ENCODE measurements at places on chromosomes 6 and 20.

DNA sequence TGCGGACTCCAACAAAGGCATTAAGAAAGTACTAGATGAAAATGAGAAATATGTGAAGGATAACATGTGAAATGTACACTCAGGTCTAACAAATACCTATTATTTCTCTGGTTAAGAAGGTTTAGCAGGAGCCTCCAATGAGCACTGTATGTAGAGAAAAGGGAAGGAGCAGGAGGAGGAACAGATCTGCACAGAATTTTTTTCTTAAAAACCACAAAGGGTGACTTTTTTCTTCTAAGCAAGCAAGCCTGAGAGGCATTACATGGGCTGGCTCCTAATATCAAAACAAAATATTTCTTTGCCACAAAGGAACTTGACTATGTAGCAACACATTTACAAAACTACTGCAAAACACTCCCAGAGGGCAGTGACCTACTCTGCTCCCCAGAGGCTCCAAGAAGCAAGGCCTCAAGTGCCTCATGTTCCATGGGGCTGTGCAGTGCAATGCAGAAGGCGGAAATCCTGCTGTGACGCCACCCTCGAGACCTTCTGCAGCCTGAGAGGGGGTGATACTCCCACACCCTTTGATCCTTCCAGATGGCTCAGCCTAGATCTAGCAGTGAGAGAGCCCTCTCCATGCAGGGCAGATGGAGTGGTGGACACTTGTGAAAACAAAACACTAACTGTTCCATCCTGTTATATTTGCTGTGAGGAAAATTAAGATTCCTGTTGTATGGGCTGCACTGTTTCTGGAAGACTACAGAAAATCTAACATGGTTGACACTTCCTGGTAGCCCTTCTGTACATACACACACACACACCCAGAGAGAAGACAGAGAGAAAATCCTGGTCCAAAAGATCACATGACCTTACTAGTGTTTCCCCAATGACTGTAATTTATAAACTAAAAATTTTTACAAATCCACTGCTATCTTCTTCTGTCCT lies 36.0 kb upstream of the SMIM29 start:
- peak; percentile 85 for DNase-seq

GRCh38 chr20:31494131-31494530 lies 19.0 kb downstream of the REM1 start:
- DNase-seq: no peak

GRCh38 chr6:67102743-67103142 lies 1395.7 kb upstream of the EYS start:
- no peak for DNase-seq

DNA sequence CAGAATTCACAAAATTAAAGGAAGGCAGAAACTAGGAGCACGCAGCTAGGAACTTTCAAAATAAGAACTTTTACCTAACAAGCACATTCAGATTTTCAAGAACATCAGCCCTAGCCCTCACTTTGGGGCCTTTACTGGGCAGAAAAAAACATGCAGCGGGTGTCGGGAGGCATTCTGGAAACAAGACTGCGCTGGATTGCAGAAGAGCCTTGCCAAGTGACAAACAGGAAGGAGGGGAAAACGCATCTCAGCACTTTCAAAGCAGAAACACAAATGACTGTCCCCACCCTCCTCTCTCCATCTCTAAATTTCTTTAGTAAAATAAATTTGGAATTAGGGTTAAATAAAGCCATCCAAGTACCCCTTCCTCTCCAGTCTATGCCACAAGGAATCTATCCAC lies 74.6 kb upstream of the RREB1 start:
- DNase-seq: peak; percentile 21

DNA sequence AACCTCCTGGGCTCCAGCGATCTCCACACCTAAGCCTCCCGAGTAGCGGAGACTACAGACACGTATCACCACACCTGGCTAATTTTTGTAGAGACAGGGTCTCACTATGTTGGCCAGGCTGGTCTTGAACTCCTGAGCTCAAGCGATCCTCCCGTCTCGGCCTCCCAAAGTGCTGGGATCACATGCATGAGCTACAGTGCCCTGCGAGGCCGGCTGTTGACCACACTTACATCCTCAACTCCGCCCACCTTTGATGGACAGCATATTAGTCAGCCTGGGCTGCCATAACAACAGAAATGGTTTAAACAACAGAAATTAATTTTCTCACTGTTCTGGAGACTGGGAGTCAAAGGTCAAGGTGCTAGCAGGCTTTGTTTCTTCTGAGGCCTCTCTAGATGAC lies 107.7 kb downstream of the JPH2 start:
- no peak for DNase-seq

DNA sequence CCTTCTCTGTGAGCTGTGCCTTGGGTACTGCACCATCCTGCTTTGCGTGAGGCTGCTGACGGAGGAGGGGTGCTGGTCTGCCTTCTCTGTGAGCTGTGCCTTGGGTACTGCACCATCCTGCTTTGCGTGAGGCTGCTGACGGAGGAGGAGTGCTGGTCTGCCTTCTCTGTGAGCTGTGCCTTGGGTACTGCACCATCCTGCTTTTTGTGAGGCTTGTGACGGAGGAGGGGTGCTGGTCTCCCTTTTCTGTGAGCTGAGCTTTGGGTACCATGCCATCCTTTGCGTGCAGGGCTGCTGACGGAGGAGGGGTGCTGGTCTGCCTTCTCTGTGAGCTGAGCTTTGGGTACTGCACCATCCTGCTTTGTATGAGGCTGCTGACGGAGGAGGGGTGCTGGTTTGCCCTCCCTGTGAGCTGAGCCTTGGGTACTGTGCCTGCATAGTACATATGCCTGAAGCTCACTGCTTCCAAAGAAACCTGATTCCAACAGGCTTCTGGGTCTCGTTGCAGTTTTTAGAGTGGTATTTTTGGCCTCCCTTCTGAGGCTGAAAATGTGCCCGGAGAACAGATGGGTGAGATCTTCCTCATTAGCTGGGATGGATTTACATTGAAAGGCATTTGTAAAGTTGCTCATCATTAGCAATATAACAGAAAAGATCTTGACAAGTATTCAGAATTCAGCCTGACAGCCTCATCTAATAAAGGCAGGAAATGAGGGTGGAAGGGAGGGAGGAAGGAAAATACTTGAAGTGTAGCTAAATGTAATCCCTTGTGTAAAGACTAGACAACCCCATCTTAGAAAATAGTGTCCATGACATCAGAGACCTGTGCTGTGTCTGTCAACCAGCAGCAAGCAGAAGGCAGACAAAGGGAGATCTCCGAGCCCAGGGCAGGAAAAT lies 46.8 kb upstream of the UNC93A start:
- DNase-seq: no peak

- DNase-seq: peak; percentile 76
Measured at GRCh38 chr6:122713138-122713537, 66.4 kb upstream of the FABP7 start.

- no peak for DNase-seq
Measured at GRCh38 chr20:41054070-41054846, 25.6 kb downstream of the TOP1 start.

- DNase-seq: no peak
Measured at GRCh38 chr6:89503641-89504040, 70.7 kb downstream of the ANKRD6 start.

- DNase-seq: no peak
Measured at GRCh38 chr6:169167581-169168301, 85.9 kb downstream of the THBS2 start.

GRCh38 chr20:46894971-46895905 lies 595 bp downstream of the EYA2 start:
- DNase-seq: no peak

DNA sequence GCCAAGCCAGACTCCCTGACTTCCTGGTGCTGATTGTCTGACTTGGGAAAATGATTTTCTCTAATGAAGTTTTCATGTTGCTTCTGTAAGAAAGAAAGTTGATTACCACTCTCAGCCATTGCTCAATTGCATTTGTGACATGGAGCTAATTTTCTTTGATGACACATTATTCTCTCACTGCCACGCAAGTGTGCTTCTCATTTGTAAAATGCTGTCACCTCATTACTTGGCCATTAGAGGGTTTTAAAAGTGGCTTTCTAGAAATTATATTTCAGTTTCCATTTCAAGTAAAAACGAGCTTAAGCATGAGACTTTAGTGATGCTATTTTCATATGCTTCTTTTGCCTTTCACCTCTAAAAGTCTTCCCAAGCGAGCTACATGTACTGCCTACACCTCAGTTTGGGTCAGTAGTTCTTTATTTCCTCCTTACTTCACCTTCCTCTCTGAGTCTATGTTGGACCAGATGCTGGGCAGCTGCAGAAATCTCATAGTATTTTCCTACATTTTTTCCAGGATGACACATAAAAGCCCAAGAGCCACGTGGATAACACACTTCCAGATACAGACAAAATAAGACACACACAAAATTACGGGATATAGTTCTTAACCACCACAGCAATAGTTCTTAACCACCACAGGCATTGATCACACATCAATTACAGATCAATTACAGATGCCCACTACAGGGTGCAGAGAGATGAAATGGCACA lies 6.3 kb upstream of the FAM210B start:
- DNase-seq: no peak

DNA sequence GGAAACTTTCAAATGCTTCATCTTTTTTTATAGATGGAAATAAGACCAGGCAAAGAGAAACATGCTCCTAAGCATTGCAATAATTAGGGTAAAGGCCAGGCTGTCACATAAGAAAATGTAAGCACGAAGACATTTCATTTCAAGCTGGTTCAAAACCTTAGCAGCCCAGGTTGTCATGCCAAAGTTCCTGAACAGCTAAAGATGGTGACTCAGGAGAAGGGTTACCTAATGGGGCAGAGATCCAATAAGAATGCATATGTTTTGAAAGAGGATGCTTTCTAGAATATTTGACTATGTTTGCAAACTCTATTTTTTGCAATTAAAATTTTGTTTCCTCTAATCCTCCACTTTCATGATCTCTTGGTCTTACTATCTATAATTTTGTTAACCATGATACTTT lies 65.6 kb upstream of the PHACTR2 start:
- no peak for DNase-seq

DNA sequence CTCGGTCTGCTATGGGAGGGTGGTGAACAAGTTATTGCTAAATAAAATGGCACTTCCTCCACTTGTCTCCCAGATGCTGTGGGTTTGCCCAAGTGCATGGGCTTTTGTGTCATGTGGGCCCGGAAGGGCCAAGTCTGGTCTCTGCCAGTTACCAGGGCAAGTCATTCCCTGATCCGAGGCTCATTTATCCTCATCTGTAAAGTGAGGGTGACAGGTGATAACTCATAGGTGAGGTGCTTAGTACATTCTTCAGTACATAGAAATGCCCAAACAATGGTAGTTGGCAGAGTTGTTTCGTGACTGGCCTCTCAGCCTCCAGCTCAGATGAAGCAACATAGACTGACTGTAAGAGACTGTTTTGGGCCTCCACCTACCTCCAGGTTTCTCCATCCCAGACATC lies 2.0 kb upstream of the MUCL3 start:
- no peak for DNase-seq

DNA sequence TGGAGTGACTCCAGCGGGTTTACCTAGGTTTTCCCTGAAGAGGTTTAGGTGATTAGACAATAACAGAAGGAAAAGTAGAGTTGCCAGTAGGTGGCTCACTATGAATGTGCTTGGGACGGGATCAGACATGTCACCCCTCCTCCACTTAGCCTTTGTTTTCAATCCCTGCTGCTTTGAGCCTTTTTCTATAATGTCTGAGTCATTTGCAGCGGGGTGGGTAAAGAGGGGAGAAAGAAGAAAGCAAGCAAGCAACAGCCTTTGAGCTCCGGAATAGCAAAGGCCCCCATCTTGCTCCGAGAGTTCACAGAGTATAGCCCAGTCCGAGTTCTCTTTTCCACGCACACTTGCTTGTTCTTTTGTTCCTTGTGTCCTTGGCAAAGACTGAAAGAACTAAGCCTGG lies 129.1 kb downstream of the PACRG start:
- no peak for DNase-seq

DNA sequence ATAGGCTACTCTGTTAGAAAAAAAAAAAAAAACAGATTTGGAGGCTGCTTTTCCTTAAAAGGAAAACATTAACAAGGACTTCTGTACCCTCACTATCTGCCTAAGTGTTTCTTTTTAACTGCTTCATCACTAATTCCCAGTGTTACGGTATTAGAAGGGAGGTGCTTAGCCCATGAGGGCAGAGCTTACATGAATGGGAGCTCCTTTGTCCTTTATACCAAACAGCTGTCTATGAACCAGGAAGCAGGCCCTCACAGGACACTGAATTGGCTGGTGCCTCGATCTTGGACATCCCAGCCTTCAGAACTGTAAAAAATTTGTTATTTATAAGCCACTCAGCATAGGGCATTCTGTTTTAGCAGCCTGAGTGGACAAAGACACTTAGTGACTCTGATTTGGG lies 215.6 kb upstream of the NRSN1 start:
- no peak for DNase-seq

DNA sequence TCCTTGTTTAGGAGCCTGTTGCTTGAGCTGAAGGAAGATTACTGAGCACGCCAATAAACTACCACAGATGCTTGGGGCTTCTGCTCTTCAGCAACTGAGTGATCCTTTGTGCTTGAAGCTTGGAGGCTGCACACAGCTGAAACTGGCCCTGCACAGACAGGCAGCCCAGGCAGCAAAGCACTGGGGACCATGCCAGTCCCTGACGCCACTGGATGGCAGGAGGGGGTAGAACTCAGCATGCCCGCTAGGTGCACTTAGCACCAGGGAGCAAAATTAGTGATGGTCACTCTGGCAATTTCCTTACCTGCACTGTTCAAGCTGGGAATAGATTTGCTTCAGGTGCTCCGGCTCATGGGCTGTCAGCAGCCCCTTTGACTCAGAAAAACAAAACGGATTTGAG lies 91.5 kb downstream of the FAM50B start:
- no peak for DNase-seq

- DNase-seq: no peak
Measured at GRCh38 chr6:133587546-133588160, 301.3 kb upstream of the TCF21 start.
